Caudate nucleus (tissue), 63 donors: ENCODE measurements at places on chromosomes 7 and 10.

DNA sequence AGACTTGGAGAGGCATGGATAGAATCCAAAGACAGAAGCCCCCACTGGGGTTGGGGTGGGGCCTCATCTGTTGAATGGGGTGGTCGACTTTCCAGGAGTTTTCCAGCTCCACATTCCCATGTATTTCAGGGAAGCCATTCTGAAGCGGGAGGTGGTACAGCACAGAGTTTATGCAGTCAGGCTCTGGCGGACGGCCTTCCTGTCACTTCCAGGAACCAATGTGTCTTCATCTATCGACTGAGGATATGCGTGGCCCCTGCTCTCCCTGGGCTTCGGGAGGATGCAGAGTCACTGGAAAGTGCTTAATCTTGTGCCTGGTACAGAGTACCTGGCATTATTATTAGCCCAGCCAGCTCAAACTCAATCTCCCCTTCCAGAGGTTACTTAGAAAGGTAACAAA, 26.3 kb downstream of the DOCK1 start:
- DNase-seq: no peak

DNA sequence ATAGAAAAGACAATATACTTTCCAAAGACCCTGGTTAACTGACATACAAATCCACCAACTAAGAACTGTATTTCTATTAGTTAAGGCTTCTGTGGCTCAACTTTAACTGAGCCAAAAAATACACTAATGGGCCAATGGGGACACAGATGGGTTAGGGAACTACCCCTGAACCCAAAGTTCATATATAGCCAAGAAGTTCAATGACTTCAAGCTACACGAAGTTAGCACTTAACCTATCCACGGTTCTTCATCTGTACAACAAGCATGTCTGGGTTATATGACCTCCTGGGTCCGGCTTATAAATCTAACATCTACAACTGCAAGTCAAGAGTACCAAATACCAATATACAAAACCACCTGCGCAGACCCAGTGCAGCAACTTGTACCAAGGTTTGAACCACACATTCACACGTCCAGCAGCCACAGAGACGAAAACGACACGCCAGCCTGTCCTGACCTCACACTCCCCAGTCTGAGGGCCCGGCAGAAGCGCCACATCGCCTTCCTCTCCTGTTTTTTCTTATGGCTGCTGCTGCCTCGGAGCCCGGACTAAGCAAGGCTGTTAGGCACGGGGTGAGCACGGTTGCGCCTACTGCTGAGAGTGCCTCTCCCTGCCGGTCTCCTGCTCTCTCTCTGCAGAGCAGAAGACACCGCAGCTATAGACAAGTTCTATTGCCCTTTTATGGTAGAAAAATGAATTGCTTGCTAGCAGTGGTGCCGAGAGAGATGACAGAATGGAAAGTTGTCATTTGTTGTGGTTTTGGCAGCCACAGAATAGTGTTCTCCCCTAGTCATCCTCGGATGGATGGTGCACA, 86.3 kb downstream of the RNF216 start:
- DNase-seq: peak; percentile 34

GRCh38 chr10:30166929-30167328, 107.5 kb upstream of the JCAD start:
- DNase-seq: no peak

DNA sequence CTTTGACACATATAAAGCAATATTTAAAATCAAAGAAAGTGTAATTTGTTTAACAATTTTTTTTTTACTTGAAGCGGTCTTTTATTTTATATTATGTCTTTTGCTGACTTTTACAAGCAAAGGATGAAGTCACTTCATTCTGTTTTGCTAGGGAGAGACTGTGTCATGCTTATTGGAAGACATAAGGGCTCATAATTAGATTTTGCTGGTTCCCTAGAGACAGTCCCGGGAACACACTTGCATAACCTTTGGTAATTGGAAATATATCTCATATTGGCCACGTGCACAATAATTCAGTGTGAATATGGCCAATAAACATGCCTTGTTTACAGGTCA, 448 bp upstream of the NET1 start:
- DNase-seq: no peak

GRCh38 chr7:39686261-39686924, 63.0 kb downstream of the RALA start:
- no peak for DNase-seq

- DNase-seq: no peak
These were observed 150.4 kb downstream of the ETV1 start for GRCh38 chr7:13839063-13839462.

GRCh38 chr7:140631021-140631420, 9.6 kb downstream of the DENND2A start:
- no peak for DNase-seq

DNA sequence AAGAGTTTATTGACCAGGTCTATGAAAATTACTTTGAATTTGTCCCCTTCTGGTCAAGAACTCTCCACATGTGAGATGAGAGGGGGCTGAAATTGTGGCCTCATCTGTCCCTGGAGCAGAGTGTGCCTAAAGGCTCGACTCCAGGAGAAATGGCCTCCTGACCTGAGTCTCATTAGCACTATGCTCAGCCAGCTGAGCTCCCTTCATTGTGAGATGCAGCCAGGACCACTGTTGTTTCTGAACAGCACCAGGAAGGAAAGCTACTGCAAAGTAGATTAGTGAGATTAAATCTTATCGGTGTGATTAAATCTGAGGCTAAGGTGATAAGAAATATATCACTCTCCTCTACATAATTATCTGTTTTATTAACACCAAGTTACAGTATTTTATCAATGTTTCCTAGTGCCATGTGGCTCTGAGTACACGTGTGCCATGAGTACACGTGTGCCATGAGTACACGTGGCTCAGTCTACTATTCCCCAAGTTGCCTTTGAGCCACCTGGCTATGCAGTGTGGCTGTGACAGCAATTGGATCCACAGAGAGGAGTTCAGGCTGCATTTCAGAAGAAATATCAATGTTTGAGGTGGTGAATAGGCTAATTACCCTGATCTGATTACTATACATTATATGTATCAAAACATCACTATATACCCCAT, 126.9 kb downstream of the IPMK start:
- no peak for DNase-seq

DNA sequence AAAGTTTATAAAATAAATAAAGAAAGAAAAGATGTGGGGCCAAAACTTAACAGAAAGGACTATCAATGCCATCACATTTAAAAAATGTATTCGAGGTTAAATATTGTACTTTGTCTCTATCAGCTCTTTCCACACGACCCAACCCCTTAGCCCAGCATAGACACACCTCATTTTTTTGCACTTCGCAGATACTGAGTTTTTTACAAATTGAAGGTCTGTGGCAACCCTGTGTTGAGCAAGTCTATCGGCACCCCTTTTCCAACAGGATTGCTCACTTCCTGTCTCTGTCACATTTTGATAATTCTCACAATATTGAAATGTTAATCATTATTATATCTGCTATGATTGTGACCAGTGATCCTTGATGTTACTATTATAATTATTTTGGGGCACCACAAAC, 151.6 kb upstream of the TBX20 start:
- no peak for DNase-seq

- DNase-seq: no peak
These were observed 1.6 kb downstream of the AVPI1 start for GRCh38 chr10:97685395-97685958.

- DNase-seq: no peak
These were observed 93.2 kb upstream of the ZNF438 start for GRCh38 chr10:31124852-31125251.

DNA sequence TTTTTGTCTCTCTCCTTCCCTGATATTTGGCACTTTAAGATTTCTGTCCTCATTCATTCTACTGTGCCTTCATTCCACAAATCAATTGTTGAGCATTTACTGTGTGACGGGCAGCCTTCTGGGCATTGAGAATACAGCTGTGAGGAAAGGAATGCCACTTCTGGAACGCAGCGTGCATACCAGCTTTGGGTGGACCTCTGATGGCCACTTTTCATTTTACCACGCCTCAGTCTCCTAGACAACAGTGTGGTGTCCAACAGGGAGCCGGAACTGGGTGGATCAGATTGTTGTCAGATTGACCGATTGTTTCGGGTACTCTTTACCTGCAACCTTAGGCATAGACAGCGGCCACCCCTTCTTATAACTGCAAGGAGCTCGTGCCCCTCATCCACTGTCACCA, 222.7 kb upstream of the DPP6 start:
- DNase-seq: no peak

DNA sequence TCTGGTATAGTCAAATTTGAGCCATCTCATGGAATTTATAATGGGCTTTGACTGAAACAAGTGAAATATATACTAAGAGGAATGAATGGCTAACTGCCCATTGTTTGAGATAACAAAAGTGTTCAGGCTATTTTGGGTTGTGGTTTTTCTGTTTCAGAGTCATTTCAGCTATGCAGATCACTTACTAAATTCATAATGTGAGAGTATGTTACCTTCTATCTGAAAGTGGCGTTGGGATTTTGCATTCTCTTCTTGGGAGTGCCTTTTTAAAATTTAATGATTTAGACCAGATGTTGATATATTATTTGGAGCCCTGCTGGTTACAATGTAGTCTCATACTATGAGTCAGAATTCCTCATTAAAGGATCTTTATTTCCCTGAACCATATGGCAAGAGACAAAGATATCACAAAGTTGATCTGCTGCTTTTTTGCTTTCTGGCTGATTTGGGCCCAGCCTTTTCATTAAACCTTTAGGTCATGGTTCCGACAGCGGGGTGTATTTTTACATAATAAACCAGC, 10.4 kb downstream of the VCL start:
- no peak for DNase-seq
